ENCODE measurements at places on chromosomes 4 and X. TPM values are rescaled to one million over a fixed set of nuclear protein-coding genes. Genes with fewer than 3 reads are reported as not detected.

The WNK3 gene
- 0.66 TPM for total RNA-seq

The CCKAR gene
- not detected for total RNA-seq

The CT45A1 gene
- total RNA-seq: not detected

The GRIA3 gene
- total RNA-seq: 0.28 TPM

The SSX3 gene
- total RNA-seq: not detected

The LONRF3 gene
- total RNA-seq: 6.2 TPM

The KCNE5 gene
- total RNA-seq: 0.09 TPM

The C4orf50 gene
- not detected for total RNA-seq

The ENPEP gene
- total RNA-seq: under 0.01 TPM

The KLHL8 gene
- 12.9 TPM for total RNA-seq

The DNAAF6 gene
- total RNA-seq: not detected

The KDM5C gene
- 51.8 TPM for total RNA-seq

The CXCL6 gene
- 1.2 TPM for total RNA-seq

The VCX gene
- not detected for total RNA-seq

The CDX4 gene
- not detected for total RNA-seq

The GASK1B gene
- 99.3 TPM for total RNA-seq

The CLIC2 gene
- total RNA-seq: 0.56 TPM

The NWD2 gene
- total RNA-seq: not detected

The CXCL1 gene
- 33.4 TPM for total RNA-seq

The RAI2 gene
- 0.09 TPM for total RNA-seq

The CLDN2 gene
- total RNA-seq: not detected

The DSPP gene
- total RNA-seq: not detected

The BCLAF3 gene
- 3.3 TPM for total RNA-seq

The LNX1 gene
- 1.0 TPM for total RNA-seq

The DCX gene
- not detected for total RNA-seq

The SPANXB1 gene
- not detected for total RNA-seq

The EDNRA gene
- 5.0 TPM for total RNA-seq

The IL21 gene
- not detected for total RNA-seq

The XK gene
- not detected for total RNA-seq

The UGT2B10 gene
- not detected for total RNA-seq

The GRPEL1 gene
- 62.5 TPM for total RNA-seq

The ADGRG4 gene
- not detected for total RNA-seq

The GLRA3 gene
- total RNA-seq: not detected

The LPAR4 gene
- total RNA-seq: 0.09 TPM

The PPBP gene
- total RNA-seq: not detected

The SPOCK3 gene
- 0.09 TPM for total RNA-seq

The CPZ gene
- total RNA-seq: not detected

The SFRP2 gene
- total RNA-seq: not detected

The OTUD4 gene
- 26.1 TPM for total RNA-seq

The PIR gene
- total RNA-seq: 285 TPM

The MSANTD1 gene
- 0.27 TPM for total RNA-seq

The RENBP gene
- total RNA-seq: 2.1 TPM

The NPY2R gene
- not detected for total RNA-seq

The GLOD5 gene
- not detected for total RNA-seq

The GCNA gene
- 2.7 TPM for total RNA-seq

The GUCY1B1 gene
- 2.2 TPM for total RNA-seq

The MYOZ2 gene
- total RNA-seq: 0.28 TPM

The ARHGAP4 gene
- total RNA-seq: 50.0 TPM

The NDUFB11 gene
- total RNA-seq: 64.7 TPM

The UGT2B17 gene
- total RNA-seq: not detected

The SULT1B1 gene
- total RNA-seq: 55.9 TPM

The CLNK gene
- not detected for total RNA-seq

The UNC5C gene
- total RNA-seq: under 0.01 TPM

The PAK3 gene
- 0.94 TPM for total RNA-seq

The SLC9A7 gene
- 37.3 TPM for total RNA-seq

Measured in endothelial cell of coronary artery (primary cell).